ENCODE measurements at places on chromosomes 12 and 14. TPM values are rescaled to one million over a fixed set of nuclear protein-coding genes. Genes with fewer than 3 reads are reported as not detected.

- H3K4me3 ChIP-seq, result no peak overlapping the region
- no peaks in the 10 kb centered on the region for H3K36me3 ChIP-seq
These were observed 50.9 kb downstream of the SNAPC1 start for GRCh38 chr14:61813096-61813606.

DNA sequence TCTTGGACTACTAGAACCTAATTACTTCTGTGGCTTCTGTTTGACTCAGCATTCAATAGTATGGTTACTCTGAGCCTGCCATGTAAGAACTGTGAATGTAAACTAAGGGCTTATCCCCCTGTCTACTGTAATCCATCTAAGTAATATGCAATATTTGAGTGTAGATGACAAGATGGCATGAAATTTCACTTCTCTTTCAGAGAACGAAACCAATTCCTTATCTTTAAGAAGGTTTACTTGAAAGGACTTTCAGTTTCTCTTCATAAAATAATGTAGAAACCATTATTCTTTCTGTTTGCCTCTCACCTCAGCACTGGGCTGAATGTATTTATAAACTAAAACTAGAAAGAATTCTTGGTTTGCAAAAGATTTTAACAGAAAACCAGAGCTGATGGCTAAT, 60.4 kb upstream of the ARID2 start:
- no peak overlapping the region for H3K27ac ChIP-seq
- H3K4me3 ChIP-seq, result no peak overlapping the region
- peaks cover 22% of the 10 kb centered on the region for H3K4me1 ChIP-seq
- DNase-seq, result no peak
- no peaks in the 10 kb centered on the region for H3K27me3 ChIP-seq

GRCh38 chr14:64680714-64681065, 23.5 kb upstream of the PLEKHG3 start:
- DNase-seq, result no peak
- peaks cover 26% of the 10 kb centered on the region for H3K4me1 ChIP-seq
- no peaks in the 10 kb centered on the region for H3K27me3 ChIP-seq

DNA sequence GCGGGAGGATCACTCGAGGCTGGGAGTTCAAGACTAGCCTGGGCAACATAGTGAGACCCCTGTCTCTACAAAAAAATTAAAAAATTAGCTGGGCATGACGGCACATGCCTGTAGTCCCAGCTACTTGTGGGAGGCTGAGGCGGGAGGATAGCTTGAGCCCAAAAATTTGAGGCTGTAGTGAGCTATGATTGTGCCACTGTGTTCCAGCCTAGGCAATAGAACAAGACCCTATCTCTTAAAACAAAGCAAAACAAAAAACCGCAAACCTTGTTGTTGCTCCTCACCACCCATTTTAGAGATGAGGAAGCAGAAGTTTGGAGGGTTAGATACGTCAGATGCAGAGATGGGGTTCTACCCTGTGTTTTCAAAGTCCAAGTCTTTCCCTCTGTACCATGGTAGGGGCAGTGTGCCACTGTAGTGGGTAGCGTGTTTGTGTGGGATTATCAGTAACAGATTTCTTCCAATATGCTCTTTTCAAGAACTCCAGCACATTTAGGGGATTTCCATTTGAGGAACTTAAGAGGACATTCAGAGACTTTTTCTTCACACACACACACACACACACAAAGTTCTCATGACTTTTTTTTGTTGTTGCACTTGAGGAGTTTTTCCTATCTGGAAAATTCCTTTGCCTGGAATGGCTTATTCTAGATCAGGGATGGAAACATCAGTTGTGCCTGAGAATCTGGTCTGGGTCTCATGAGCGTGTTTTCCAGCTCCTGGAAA, 186.5 kb downstream of the CHST11 start:
- H3K4me3 ChIP-seq, result no peak overlapping the region
- DNase-seq, result no peak
- no peaks in the 10 kb centered on the region for H3K4me1 ChIP-seq
- no peaks in the 10 kb centered on the region for H3K27me3 ChIP-seq

DNA sequence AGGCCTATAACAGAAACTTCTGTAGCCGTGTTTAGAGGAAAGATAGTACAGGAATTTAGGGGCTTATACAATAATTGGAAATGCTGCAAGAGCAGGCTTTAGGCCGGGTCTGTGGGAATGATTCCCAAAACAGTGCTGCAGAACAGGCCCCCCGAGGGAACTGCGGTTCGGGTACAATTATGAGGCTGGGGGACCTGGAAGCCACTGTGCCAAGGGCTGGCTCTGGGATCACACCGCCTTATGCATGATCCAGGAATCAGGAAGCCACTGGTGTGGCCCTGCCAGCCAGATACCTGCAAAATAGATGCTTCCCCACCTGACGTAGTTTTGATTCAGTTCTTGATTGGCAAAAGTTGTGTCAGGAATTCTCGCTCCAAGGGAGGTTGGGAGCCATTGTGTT, 55.4 kb downstream of the CACNA1C start:
- H3K4me1 ChIP-seq, result peaks cover 3% of the 10 kb centered on the region
- no peak overlapping the region for H3K27ac ChIP-seq
- no peak overlapping the region for H3K4me3 ChIP-seq
- no peak for DNase-seq

DNA sequence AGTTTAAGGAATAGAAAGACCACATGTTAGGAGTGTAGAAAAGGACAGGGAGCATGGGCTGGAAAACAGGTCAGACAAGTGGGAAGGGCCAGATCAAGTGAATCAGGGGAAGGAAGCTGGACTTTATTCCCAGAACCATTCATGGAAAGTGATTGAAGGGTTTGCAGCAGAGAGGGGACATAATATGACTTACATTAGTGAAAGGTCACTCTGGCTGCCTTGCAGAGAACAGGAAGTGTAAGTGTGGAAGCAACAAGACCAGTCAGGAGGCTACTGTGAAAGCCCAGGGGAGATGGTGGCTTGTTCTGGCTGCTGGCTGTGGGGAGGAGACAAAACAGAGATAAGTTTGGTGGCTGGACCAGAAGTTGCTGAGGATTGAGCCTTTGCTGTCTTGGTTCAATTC, 69.1 kb downstream of the VCPKMT start:
- H3K4me1 ChIP-seq, result peaks cover 46% of the 10 kb centered on the region
- H3K4me3 ChIP-seq, result no peak overlapping the region
- no peaks in the 10 kb centered on the region for H3K27me3 ChIP-seq
- peak overlapping the region; percentile 87 for H3K27ac ChIP-seq
- DNase-seq, result peak; percentile 77

DNA sequence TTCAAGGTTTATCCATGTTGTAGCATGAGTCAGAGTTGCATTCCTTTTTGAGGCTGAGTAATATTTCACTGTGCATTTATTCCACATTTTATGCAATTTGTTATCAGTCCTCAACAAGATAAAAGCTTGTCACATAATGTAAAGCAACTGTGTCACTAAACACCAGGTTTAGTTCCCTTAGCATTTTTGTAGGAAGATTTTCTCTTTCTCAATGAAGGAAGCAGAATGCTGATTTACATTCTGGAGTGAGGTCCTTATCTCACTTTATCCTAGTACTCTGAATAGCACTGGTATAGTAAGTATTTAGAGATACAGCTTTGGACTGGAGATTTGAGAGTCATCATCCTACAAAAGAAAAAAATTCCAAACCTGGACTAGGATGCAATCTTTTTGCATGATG, 9.8 kb upstream of the EXD2 start:
- H3K4me3 ChIP-seq, result no peak overlapping the region
- no peak for DNase-seq
- no peak overlapping the region for H3K27ac ChIP-seq
- H3K27me3 ChIP-seq, result no peaks in the 10 kb centered on the region
- H3K36me3 ChIP-seq, result no peaks in the 10 kb centered on the region

- DNase-seq, result no peak
- H3K27ac ChIP-seq, result peak overlapping the region; percentile 99
- no peaks in the 10 kb centered on the region for H3K27me3 ChIP-seq
- no peak overlapping the region for H3K4me3 ChIP-seq
These were observed 22.8 kb downstream of the TPCN1 start for GRCh38 chr12:113244047-113244460.

DNA sequence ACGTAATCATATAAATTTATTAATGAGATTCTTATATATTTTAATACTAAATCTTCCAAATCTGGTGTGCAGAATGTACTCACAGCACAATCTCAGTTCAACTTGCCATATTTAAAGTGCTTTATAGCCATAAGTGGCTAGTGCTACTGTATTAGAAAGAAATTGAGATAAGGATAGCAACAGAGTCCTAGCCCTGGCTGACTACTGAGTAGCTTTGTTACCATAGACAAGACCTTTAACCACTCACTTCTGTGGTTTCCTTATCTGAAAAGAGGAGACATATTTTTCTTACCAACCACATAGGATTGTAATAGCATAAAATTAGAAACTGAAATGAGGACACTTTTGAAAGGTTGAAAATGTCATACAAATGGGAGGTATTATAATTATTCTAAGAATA, 2.0 kb upstream of the CHURC1 start:
- peaks cover 7% of the 10 kb centered on the region for H3K4me1 ChIP-seq
- H3K27ac ChIP-seq, result no peak overlapping the region
- DNase-seq, result no peak
- no peaks in the 10 kb centered on the region for H3K27me3 ChIP-seq
- H3K4me3 ChIP-seq, result no peak overlapping the region

GRCh38 chr14:80202888-80203562, 8.3 kb downstream of the DIO2 start:
- no peaks in the 10 kb centered on the region for H3K4me1 ChIP-seq
- no peaks in the 10 kb centered on the region for H3K27me3 ChIP-seq
- no peak overlapping the region for H3K27ac ChIP-seq
- no peaks in the 10 kb centered on the region for H3K36me3 ChIP-seq
- no peak overlapping the region for H3K4me3 ChIP-seq
- DNase-seq, result peak; percentile 50

GRCh38 chr12:3757261-3757660, 4.4 kb upstream of the CRACR2A start:
- DNase-seq, result no peak
- H3K27ac ChIP-seq, result no peak overlapping the region

DNA sequence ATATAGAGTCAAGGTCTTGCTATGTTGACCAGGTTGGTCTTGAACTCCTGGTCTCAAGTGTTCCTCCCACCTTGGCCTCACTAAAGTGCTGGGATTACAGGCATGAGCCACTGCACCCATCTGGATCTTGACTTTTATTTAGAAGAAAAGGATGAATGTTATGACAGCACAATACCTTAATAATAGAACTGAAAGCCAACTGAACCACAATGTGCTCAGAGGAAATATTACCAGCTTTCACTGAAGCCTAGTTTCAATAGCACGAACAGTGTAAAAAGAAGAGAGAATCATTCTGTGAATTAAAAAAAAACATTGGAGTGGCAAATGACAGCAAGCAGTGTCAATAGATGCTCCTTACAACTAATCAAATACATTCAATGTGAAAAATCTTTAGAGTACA, 239.2 kb upstream of the RMST start:
- H3K27ac ChIP-seq, result no peak overlapping the region
- H3K4me3 ChIP-seq, result no peak overlapping the region
- H3K36me3 ChIP-seq, result no peaks in the 10 kb centered on the region
- H3K27me3 ChIP-seq, result no peaks in the 10 kb centered on the region
- DNase-seq, result no peak

DNA sequence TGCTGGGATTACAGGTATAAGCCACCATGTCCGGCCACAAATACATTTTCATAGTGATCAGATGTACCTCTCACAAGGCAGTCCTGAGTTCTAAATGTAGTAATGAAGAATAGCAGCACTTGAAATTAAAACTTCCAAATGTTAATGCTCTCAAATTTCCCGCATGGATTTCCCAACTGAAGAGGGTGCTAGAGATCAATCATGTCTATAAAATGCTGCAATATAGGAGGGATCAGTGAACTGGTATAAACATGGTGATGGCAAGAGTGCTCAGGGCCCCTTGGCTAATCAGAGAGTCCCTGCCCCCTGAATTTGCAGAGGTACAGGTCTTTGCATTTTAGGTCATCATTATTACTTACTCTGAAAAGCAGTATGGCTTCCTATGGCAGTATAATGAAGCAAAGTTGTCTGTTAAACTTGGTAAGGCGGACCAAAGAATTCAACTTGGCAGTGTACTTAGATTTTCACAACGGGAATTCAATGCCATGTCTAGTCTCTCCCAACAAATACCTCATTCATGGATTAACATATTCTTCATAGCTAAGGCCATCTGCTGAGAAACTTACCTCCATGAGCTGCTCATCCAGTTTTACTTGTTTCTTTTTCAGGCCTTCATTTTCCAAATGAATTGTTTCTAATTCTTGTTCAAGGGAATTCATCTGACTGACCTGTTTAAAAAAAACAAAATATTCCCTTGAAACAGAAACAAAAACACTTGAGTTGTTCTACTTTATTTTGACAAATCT, 67.0 kb upstream of the SAV1 start:
- no peak for DNase-seq
- no peak overlapping the region for H3K27ac ChIP-seq
- H3K4me3 ChIP-seq, result no peak overlapping the region
- H3K36me3 ChIP-seq, result no peaks in the 10 kb centered on the region
- no peaks in the 10 kb centered on the region for H3K27me3 ChIP-seq

DNA sequence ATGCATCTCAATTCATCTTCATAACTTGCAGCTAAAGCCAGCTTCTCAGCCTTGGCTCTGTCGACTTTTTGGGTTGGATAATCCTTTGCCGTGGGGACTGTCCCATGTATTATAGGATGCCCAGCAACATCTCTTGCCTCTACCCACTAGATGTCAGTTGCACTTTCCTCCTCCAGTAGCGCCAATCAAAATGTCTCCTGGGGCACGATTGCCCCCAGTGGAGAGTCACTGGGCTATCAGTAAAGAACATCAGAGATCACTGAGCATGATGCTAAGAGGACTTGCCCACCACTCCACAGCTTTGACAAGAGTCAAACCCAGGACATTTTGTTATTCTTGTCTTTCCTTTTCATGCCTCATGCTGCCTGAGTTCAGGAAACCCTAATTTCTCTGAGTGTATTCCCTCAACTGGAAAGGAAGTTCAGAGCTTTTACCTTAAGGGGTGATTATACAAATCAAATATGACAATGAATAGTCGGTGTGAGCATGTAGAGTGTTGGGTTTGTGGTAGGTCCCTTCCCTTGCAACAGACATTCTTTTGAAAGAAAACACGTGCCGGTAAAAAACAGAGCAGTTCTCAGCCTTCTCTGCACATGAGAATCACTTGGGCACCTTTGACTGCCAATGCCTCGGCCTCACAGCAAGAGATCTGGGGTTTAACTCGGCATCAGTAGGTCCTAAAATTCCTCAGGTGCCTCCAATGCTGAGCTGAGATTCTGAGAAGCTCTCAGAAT, 980.6 kb downstream of the VRK1 start:
- no peak overlapping the region for H3K4me3 ChIP-seq
- H3K36me3 ChIP-seq, result no peaks in the 10 kb centered on the region
- H3K27ac ChIP-seq, result no peak overlapping the region
- no peak for DNase-seq
- no peaks in the 10 kb centered on the region for H3K27me3 ChIP-seq

Gene REP15
- 2.3 TPM for total RNA-seq

Gene MANSC4
- not detected for total RNA-seq

Gene TBX5
- total RNA-seq, result not detected

Gene MEG3
- not detected for total RNA-seq

Gene WIF1
- not detected for total RNA-seq

Gene PIK3C2G
- total RNA-seq, result not detected

Gene TSHR
- not detected for total RNA-seq
